Tongue (tissue), 3 donors: ENCODE measurements at places on chromosomes 7 and 10. TPM values are rescaled to one million over a fixed set of nuclear protein-coding genes. Genes with fewer than 3 reads are reported as not detected.

Gene PRKAR2B
- total RNA-seq, result 10.9 TPM

Gene ACSM6
- total RNA-seq, result not detected

Gene WIPF3
- total RNA-seq, result 3.4 TPM

Gene KLLN
- total RNA-seq, result 0.10 TPM

Gene ALKBH4
- 54.7 TPM for total RNA-seq

Gene CYP2C8
- 0.31 TPM for total RNA-seq

Gene C10orf62
- 0.82 TPM for total RNA-seq
